ENCODE measurements at places on chromosomes 2 and 18.

DNA sequence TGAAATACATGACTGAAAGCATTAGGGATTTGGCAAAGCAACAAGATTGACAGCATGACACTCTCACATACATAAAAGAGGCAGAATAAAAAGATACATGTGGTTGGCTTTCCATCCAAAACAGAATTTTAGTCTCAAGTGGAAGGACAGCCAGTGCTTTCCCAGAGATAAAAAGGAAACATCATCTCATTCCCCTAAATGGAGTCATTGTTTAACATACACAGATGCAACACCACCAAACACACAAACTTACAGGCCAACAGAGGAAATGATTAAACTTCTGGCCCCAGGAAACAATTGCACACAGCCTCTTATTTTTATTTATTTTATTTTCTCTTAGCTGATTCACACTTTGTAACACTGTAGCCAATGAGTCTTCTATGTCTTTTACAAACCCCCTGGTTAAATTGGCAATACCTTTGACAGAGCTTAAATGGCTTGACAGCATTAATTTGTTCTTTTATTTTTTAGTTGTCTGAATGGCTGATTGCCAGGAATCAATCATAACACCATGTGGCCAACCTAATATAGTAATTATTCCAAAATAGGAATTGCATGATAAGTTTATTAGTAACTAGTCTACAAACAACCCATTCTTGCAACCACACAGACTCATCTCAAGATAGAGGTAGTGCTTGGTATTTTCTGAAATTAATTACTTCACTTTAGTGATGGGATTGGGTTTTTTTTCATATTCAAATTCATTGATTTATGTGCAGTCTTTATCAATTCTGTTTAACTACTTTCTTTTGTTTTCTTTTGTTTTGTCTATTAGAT, 190.5 kb downstream of the RND3 start:
- no peak for DNase-seq

GRCh38 chr2:207230261-207231105, 64.7 kb upstream of the KLF7 start:
- DNase-seq = no peak

GRCh38 chr18:45464619-45465018, 150.7 kb upstream of the SLC14A2 start:
- no peak for DNase-seq

DNA sequence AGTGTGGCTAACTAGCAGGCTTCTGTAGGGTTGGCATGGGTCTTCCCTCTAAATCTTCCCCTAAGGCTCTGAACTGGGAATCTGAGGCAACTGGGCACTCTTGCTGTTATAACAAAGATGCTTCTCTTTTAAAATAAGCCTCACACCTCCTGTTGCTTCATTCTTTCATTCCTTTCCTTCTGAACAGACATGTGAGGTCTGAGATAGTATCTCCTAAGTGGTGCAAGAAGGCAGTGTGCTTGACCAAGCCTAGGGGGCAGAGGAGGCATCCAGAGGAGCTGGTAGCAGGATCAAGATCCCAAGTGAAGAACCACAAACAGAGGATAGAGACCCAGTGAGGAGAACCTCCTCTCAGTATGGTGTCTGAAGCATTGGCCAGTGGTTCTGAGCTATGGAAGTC, 90.9 kb downstream of the TTC27 start:
- DNase-seq = no peak

DNA sequence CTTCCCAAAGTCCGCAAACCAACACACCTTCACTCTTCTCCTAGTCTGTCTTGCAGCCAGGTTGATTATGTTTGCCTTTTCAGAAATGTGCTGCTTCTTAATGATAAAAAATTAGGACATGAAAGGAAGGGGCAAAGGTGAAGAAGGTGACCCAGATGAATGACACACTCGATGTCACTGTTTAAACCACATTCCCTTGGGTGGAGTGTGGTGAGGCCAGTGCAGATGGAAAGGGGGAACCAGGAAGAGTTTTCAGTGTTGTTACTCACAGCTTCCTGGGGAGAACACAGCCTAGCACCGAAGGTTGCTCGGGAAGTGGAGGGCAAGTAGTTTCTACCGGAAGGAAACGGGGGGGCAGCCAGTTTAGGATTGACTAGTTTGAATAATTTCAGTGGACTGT, 57.2 kb upstream of the BOD1L2 start:
- DNase-seq = no peak

GRCh38 chr2:199495147-199495546, 37.4 kb upstream of the SATB2 start:
- DNase-seq = no peak

DNA sequence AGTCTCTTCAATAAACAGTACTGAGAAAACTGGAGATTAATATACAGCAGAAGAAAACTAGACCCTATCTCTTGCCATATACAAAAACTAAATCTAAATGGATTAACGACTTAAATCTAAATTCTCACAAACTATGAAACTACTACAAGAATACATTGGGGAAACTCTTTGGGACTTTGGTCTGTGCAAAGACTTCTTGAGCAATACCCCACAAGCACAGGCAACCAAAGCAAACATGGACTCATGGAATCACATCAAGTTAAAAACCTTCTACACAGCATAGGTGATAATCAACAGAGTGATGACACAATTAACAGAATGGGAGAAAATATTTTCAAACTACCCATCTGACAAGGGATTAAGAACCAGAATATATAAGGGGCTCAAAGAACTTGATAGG, 848.2 kb upstream of the NRXN1 start:
- DNase-seq = no peak

- no peak for DNase-seq
Observed at GRCh38 chr2:181924336-181924735, 32.8 kb downstream of the ITPRID2 start.

DNA sequence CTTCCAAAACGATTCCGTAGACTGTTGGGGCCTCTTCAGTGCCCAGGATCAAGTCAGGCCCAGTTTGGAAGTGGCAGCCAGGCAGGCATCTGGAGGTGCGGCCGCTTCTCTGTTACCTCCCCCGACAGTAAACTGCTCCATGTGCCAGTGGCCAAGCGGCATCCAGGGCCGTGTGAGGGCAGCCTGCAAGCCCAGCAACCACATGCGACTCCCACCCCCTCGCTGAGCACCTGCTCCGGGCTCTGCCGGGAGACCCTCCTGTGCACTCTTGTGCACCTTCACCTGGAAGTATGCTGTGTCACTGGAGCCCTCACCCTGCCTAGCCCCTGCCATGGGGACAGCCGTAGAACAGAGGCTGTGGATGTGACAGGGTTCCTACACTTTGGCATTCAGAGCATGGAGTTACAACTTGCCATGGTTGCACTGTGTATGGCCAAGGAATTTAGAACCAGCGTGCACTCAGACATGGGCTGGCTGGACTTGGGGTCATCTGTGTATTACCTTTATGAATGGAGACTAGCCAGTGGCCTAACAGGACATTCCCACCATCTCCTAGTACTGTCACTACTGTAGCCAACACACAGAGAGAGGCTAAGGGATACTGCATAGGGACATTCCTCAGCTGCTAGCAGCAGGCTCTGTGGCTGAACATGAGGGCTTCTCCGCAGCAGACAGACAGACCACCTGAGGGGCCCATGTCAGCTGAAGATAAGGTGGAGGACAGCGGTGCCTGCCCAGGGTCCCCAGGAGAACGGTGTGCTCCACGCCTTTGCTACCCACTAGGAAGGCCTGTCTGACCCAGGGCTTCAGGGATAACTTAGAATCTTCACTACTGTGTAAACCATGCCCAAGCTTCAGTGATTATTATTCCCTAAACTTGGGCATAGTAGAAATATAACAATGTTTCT, 25.0 kb upstream of the FAHD2A start:
- no peak for DNase-seq
